ENCODE measurements at places on chromosomes 6 and 20.

DNA sequence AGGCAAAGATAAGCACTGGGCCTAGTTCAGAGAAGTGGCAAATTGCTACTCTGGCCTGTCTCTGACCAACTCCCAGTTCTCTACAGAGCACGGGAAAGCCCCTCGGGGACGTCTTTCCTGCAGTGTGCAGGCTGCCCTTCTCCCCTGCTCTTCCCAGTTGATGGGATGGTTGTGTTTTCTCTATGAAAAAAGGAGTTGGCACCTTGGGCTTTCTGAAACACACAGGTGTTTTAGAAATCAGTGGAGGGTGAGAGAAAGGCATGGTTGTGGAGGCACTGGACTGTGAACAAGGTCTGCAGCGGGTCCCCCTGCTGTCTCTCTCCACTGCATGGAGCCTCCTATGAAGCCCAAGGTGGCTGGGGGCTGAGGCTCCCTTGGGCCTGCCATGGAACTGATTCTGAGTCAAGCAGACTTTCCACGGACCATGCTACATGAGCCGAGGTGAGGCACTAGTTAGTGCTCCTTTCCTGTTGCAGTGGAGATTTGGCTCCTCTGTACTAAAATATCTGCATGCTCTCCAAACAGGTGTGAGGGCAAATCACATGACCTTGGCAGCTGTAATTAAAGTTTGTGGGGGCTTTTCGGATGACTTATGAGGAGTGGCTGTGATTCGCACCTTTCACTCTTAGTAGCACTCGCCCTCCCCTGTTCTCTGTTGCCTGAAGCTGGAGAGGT lies 16.3 kb downstream of the GTSF1L start:
- DNase-seq, result no peak

DNA sequence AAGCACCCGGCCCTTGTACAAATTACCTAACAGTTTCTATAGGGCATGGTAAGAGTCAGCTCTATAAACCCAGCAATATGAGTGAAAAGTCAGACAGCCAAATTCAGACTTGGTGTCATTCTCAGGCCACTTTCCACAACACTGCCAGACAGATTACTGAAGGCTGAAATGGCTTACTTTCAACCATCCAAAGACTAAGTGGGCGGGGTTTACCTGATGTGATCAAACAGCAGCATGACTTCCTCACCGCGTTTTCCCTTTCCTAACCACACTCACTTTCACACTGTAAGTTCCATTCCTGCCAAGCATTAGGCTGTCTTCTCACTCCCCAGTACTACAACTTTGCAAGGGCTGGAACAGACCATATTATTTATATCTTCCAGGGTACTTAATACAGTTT lies 85.9 kb downstream of the SMLR1 start:
- DNase-seq, result no peak

DNA sequence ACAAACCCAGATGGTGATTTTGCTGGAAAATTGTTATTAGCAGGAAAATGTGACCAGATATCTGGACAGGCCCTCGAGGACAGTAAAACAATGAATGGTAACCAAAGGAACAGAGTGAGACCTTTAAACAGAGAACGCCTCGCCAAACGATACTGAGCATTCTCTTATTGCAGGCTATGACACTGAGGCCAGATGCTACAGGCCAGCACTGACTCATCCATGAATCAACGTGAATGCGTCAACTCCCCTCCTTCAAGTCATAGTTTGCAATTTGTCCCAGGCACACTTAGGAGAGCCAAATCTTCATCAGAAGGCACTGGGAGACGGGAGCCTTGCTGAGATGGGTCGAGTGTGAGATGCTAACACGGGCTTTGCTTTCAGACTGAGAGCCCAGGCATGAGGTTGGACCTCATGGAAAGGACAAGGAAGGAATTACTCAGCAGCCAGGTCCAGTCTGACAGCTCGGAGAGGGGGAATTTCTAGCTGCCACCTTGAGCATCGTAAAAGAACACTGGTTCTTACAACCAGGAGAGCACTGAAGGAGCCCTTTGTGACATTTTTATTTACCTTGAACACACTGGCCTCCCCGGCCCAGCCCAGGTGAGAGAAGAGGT lies 60.7 kb downstream of the BMP7 start:
- peak; percentile 74 for DNase-seq

DNA sequence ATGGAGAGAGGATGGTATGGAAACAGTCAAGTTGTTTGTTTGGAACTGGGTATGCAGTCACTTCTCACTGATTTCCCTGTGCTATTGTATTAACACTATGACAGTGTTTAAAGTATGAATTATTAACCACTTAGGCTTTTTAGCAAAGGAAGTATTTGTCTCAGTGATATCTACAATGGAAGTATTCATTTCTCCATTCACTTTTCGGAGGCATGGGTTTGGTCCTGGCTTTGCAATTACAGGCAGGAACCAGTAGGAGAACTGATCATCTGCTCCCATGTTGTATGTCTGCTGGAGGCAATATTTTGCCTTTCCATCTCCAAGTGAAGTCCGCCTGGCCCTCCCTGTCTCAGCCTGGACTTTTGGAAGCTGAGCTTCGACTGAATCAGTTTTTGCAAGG lies 30.6 kb upstream of the EXOC2 start:
- no peak for DNase-seq

- no peak for DNase-seq
Observed at GRCh38 chr20:4369119-4369797, 352.5 kb upstream of the PRND start.

GRCh38 chr6:110325197-110325596 lies 33.0 kb downstream of the METTL24 start:
- DNase-seq, result no peak

Data from islet precursor cell (in vitro differentiated cells).